Activated naive CD8-positive, alpha-beta T cell treated with anti-CD3 and anti-CD28 coated beads, Interleukin-2, amount 10 ng/mL, durations not matched to agents 7 days and 5 days (primary cell): ENCODE measurements at places on chromosomes 5 and 9. TPM values are rescaled to one million over a fixed set of nuclear protein-coding genes. Genes with fewer than 3 reads are reported as not detected.

DNA sequence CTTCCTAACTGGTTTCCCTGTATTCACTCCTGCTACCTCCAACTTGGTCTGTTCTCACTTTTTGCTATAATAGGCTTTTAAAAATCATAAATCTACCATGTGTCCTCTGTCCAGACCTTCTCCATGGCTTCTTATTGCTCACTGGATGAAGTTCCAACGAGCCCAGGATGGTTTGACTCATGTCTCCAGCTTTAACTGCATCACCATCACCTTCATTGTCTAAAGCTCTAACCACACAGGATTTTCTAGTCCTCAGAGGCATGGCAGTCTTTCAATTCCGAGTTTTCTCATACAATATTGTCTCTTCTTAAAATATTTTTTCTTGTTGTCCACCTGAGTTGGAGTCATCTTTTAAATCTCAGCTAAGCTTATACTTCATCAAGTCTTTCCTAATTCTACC is 49.3 kb downstream of the PDCD1LG2 start:
- DNase-seq = no peak

DNA sequence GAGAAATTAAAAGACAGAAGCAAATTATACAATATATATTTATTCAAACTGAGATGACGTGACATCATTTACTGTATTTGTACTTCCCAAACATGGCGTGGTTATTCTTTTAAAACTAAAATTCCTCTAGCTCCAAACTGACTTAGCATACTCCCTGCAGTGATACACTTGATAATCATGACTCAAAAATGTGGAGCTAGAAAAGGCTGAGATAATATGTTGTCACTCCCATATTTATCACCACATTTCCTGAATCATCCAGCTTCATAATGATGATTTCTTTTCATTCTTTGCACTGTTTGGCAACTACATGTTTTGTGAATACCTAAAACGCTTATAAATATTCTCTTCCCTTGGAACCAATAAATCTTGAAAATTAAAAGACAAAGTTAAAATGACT is 341.0 kb downstream of the EBF1 start:
- DNase-seq = no peak

The CER1 gene
- total RNA-seq = not detected

DNA sequence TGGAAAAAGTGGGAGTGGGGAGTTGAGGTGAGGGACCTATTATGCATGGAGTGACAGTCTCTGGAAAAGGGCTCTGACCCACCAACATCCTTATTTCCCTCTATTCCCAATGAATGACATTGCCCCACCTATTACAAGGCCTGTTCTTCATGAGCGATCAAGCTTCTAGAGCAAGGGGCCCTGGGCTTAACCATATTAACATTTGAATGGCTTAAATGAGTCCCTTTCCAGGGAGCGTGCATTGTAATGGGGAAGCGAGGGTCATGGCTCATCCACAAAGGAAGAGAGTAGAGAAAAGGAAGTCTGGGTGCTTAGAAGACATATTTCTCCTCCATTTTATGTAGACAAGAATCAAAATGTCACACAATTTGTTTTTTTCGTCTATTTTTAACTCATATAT is 255.5 kb downstream of the CAAP1 start:
- DNase-seq = no peak

The CCDC171 gene
- total RNA-seq = 1.7 TPM

DNA sequence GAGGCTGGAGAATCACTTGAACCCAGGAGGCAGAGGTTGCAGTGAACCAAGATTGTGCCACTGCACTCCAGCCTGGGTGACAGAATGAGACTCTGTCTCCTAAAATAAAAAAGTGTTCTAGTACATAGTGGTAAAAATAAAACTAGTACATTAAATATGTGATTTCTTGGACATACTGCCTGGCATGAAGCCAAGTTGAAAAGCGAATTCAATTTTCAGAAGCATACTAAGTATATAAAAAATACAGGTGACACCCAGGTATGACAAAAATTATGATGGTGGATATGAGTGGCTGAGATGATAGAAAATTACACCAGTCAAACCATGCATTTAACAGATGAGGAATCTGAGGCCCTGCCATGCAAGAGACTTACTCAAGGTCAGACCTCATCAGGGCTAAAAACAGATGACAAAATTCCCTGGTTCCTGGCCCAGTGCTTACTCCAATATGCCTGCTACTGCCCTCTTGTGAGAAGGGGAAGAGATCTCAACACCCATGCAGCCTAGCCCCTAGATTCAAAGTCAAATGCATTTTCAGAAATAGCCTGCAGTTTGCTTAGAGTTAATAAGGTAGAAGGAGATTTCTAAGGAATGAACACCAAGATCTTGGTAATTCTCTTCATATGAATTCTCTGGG is 46.6 kb upstream of the GNPDA1 start:
- DNase-seq = no peak

DNA sequence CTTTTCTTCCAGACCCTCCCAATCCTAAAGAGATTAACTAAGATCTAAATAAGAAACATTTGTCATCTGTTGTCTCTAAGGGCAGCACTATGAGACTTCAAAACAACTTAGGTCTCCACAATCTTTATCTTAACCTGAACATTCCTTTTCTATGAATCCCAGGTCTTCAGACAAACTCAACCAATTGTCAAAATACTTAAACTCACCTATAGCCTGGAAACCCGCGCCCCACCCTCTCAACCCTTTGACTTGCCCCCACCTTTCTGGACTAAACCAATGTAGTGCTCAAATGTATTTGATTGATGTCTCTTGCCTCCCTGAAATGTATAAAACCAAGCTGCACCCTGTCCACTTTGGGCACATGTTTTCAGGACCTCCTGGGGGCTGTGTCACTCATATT is 76.5 kb upstream of the DMRT1 start:
- no peak for DNase-seq

GRCh38 chr5:131536211-131536826 is 98.7 kb downstream of the RAPGEF6 start:
- DNase-seq = no peak

The IL4 gene
- total RNA-seq = 1.8 TPM

The BOD1 gene
- total RNA-seq = 21.5 TPM

DNA sequence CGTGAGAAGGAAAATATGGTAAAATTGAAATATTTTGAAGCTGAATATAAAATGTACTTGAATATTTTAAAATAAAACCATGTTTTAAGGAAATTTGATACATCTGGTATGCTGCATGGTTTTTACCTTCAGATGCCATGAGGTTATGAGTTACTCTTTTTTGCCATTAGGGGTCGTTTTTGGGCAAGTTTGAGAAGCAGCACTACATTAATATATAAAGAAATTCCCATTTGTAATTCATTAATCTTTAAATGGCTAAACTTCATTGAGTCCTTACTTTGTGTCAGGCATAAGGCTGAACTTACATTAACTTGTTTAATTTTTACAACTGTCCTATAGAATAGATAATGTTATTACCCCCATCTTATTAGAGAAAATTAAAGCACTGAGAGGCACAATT is 152.3 kb downstream of the KDM4C start:
- no peak for DNase-seq
